ENCODE measurements at places on chromosomes 3 and 15. TPM values are rescaled to one million over a fixed set of nuclear protein-coding genes. Genes with fewer than 3 reads are reported as not detected.

DNA sequence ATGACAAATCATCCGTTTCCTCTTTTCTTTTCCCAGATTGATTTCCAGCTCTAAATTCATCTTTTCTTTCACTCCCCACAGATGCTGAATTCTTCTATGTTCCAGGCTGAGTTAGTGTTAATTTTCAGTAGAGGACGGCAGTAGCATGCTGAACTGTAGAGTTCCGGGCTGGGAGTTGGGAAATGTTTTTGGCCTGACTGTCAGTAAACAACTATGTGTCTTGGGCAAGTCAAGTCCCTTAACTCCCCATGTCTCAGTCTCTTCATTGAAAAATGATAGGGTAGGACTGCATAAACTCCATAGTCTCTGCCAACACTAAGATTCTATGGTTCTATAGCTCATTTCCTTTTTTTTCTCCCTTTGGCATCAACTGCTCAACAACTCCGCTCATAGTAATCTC lies 333.9 kb downstream of the TIGIT start:
- no peak for DNase-seq

RBP2 gene
- total RNA-seq: 3.5 TPM

DNA sequence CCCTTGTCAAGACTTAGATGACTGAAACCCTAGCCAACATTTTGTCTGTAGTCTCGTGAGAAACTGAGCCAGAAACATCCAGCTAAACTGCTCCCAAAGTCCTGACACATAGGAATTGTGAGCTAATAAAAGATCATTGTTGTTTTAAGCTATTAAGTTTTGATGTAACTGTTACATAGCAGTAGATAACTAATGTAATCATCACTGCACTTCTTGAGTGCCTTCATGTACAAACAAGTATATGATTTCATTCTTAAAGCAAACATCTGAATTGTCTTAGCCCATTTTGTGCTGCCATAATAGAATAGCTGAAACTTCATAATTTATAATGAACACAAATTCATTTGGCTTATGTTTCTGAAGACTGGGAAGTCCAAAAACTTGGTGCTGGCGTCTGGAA lies 87.3 kb downstream of the NSUN3 start:
- DNase-seq: no peak

DNA sequence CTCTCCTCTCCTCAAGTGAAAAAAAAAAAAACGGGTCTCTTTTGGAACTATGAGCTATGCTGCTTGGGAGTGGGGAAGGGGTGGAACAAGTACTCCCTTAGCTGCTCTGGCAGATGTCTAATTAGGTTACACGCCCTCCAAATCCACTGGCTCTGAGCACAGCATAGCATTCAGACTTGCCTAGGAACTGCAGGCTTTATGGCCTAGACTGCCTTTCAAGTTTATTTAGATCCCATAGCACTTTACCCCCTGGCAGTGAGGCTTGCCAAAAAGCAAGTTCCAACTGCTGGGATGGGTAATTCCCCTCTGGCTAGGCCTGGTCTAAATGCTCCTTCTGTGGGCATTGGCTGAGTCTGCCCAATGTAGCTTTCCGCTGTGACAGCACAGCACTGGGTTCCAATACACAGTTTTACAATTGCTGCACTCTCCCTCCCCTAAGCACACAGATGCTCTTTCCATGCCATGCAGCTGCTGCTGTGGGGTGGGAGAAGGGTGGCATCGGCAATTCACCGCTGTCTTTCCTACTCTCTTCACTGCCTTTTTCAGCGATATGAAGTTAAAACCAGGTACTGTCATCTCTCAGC lies 152.8 kb downstream of the KCNAB1 start:
- no peak for DNase-seq

DNA sequence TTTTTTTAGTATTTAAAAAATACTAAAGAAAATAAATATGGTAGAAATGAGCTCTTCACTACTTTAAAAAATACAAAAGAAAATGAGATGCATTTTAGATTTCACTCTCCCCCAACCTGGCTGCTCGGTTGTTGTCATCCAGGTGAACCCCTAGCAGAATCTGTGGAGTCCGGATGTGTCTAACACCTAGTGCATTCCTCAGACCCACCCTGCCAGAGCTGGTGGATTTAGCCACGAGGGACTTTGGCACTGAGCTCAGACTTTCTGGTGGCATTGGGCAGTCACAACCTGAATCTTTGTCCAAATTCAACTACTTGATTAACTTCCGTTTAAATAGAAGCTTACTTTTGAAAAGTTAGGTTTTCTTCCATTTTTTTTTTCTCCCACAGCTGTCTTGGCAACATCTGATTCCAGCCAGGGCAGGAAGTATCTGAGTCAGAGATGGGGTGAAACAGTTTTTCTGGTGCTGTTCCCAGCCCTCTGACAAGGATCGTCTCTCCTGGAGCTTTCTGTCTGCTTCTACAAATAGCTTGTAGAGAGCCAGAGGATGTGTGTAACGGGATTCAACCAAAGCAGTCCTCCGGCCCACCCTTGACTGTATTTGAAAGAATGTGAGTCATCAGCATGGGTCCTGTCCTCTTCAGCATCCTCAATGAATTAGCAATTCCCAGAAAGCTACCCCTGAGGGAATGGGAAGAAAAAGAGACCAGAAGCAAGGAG lies 301.8 kb upstream of the MCTP2 start:
- DNase-seq: no peak

DNA sequence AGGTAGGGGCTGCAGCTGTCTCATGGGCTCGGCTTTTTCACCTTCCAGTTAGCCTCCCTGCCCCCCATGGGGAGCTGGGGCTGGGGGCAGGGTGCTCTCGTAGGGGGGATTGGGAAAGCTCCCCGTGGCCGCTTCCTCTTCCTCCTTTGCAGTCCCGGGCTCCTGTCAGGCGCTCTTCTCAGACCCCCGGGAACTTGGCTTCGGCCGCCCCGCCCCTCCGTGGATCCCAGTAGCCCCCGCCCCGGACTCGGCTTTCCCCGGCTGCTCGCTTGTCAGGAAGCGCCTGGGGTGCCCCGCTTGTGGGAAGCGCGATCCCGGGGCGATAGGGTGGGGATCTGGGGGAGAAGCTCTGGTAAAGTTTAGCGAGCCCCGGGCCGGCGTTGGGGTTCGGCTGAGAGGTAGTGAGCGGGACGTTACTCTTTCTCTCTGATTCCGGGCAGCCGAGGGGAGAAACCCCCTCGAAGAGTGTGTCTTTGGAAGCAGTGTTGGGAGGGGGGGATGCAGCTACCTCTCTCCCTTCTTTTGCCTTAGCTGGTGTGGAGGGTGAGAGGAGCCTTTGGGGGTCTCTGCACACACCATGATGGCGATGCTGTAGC lies 611 bp downstream of the PIAS1 start:
- peak; percentile 83 for DNase-seq

DNA sequence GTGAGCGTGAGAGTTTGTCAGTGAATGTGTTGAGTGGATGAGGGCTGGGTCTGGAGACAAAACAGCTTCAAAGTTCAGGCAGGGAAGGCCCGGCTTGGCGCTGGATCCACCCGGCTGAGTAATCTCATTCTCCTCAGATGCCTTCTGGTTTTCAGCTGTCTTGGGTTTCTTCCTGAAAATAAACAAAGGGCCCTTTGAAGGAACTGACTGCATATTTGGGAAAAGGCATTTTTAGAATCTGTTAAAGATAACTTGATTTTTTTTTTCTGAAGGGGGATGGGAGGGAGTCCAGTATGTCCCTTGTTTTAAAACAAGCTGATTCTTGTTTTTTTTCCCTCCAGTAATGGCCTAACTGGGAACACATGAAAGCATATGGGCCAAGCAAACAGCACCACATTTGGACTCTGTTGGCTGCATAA lies 86.4 kb downstream of the TIGIT start:
- DNase-seq: peak; percentile 23

SAMD7 gene
- not detected for total RNA-seq

DNA sequence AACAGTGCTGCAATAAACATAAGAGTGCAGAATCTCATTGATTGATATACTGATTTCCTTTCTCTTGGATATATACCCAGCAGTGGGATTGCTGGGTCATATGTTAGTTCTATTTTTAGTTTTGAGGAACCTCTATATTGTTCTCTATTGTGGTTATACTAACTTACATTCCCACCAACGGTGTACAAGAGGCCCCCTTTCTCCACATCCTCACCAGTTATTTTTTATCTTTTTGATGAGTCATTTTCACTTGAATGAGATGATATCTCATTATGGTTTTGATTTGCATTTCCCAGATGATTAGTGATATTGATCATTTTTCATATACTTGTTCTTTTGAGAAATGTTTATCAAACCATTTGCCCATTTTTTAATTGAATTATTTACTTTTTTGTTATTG lies 12.4 kb upstream of the IREB2 start:
- no peak for DNase-seq

DNA sequence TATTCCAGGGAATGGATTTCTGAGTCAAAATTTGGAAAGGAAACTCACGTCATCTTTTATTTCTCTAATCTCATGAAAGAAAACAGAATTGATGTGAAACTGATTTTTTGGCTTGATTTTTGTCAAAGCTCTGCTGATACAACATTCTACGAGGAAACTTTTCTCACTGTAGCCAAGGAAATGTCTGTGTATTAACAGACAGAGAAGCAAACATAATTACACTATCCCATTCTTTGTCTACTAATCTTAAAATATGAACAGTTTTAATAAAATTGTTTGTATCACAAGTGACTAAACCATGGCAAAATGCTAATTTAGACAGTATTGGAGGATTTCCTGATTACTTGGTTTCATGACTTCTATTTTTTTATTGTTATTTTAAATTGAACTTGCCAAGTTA lies 1437.0 kb downstream of the OTOL1 start:
- no peak for DNase-seq

GRCh38 chr15:61097043-61097442 lies 132.1 kb downstream of the RORA start:
- DNase-seq: no peak

LTK gene
- 13.3 TPM for total RNA-seq

NR2E3 gene
- 0.60 TPM for total RNA-seq

MYH15 gene
- 0.46 TPM for total RNA-seq

GRCh38 chr15:71291723-71292122 lies 176.5 kb downstream of the THSD4 start:
- no peak for DNase-seq

- no peak for DNase-seq
These were observed 177.5 kb downstream of the FNDC3B start for GRCh38 chr3:172216911-172217310.

GRCh38 chr3:153666991-153667740 lies 454.0 kb upstream of the ARHGEF26 start:
- DNase-seq: no peak

DNA sequence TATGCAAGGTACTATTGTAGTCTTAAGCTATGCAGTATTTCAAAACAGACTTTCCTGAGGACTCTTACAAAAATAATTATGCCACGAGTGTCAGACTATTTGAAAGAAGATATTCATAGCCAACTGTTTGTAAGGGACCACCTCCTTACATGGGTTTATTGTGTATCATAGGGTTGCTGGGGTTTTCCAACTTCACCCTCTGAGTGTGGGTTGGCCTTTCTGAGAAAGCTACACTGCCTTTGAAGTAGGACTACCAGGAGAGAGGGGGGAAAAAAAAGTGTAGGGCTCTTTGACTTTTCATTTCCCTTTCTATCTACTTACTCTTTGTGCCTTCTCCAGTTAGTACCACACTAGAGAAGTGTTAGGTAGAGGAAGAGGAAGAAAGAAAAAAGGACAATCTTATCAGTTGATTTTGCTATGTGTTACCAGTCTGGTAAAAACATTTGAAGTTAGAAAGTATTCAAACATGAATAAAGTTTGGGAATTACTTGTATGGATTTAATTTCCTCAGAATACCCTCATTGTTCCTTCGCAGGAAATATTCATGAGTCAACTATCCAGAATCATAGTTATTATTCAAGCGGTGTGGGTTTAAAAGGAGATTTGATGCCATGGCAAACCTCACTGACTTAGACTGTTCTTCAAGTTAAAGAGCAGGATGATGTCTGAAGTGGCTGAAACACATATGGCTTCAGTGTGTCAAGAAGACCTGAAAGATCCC lies 329.3 kb upstream of the THBS1 start:
- DNase-seq: no peak

- no peak for DNase-seq
These were observed 192.9 kb upstream of the IL12A start for GRCh38 chr3:159795681-159796175.

UBA7 gene
- total RNA-seq: 192 TPM

GRCh38 chr3:78726545-78726944 lies 1041.3 kb downstream of the ROBO1 start:
- DNase-seq: no peak

SLC27A2 gene
- total RNA-seq: 14.8 TPM

PLXNB1 gene
- total RNA-seq: 127 TPM

TEX264 gene
- total RNA-seq: 73.6 TPM

DNA sequence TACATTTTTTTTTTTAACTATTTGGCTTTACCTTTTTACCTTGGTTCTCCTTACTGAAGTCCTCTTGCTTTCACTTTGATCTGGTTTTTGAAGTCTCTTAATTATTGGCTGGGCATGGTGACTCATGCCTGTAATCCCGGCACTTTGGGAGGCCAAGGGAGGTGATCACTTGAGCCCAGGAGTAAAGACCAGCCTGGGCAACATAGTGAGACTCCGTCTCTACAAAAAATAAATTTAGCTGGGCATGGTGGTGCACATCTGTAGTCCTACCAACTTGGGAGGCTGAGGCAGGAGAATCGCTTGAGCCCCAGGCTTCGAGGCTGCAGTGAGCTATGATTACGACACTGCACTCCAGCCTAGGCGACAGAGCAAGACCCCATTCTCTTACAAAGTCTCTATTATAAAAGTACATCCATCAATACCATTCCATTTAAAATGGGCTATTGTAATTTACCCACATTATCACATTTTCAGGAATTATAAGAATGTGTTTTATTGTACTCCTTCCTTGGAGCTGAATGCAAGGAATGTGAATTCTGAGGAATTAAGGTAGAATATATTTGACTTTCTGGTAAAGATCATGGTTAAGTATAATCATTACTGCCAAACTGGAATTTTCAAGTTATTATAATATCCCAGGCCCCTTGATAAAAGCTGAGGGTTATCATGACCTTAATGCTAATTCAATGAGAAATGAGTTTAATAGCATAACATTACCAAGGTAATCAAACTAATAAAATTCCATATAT lies 49.0 kb downstream of the MSL2 start:
- DNase-seq: no peak

DNA sequence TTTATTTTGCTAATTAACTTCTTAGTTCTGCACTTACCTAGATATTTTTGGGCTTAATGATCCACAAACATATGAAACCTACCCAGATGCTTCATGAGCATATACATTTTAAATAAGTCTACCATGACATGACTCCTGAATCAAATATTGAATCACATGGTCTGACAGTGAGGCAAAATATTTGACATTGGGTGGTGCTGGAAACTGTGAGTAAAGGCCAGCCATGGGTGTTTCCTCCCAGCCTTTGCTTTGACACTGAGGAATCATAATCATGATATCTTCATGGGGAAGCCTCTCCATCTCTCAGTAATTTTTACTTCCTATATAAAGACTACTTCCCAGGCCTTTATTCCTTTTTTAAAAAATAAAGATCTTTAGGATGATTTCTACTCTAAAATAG lies 22.8 kb upstream of the SSR3 start:
- DNase-seq: no peak

PP2D1 gene
- total RNA-seq: not detected

All from mucosa of descending colon (tissue), 3 donors.